ENCODE measurements at places on chromosomes 7 and 10.

- peak; percentile 70 for DNase-seq
Observed at GRCh38 chr7:75866489-75867389, 12.1 kb upstream of the RHBDD2 start.

GRCh38 chr10:66860376-66860945 lies 65.4 kb upstream of the LRRTM3 start:
- DNase-seq, result no peak

- DNase-seq, result no peak
Observed at GRCh38 chr7:134619627-134620331, 26.9 kb upstream of the BPGM start.

GRCh38 chr10:119136084-119136483 lies 29.4 kb downstream of the SFXN4 start:
- DNase-seq, result no peak

DNA sequence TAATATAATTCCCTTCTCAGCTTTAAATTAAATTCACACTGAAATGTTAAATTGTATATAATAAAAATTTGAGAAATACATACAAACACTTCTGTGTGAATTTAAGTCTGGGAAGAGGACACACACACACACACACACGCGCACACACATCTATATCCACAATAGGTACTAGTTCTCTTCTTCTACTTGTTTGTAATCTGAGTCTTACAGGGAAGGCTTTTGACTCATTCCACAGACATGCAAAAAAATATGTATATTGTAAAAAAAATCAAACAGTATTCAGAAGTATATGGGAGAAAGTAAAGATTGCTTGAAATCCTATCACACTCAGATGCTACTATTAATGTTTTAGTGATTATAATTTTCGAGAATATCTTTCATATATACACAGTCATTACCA lies 276.2 kb downstream of the MDFIC start:
- DNase-seq, result no peak

DNA sequence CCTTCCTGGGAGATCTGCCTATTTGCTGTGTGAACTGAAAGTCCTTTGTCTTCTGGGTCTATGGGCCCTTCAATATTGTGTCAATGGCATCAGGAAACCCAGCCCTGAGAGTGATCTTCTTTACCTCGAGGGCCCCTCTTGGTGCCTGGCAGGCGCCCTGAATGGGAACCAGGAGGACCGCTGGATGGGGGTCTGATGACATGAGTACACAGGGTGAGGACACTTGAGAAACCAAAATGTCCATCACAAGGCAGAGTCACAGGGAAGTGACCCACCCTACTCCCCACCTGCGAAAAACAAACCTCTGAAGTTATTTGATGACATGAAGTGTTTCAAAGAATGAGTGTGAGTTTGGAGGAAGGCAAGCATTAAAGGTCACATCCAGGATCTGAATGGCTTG lies 17.3 kb downstream of the SFTPA1 start:
- no peak for DNase-seq

GRCh38 chr10:91185239-91185875 lies 35.1 kb upstream of the PCGF5 start:
- no peak for DNase-seq

DNA sequence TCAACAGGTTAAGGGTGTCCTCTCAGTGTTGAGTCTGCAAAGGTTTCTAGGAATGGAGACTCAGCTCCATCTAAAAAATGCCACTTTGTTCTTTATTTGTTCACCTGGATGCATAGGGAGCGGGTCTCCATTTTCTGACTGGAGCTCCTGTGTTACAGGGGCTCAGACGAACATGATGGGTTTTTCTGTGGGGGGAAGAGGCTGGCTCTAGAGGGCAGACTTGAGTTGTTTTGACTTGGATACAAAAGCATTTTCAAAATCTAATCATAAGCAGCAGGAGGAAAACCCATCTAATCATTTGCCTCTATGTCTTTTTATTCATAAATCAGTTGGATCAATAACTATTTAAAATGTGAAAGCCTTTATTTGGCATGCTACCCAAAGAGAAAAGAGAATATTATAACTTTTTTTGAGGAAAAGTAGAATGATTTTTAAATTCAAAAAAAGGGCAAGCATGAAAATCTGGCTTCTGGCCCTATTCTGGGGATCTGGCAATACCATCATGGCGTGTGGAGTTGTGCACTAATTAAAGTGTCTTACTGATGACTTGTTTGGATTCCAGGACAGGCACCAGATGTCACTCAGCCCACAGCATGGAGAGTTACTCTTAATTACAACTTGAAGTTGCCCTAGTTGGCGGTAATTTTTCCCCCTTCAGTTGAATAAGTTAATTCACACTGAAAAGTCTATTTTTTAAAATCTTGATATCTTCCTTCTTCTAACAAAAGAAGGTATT lies 594.9 kb downstream of the REEP3 start:
- DNase-seq, result no peak

- DNase-seq, result no peak
Observed at GRCh38 chr7:71668572-71668971, 536.6 kb downstream of the GALNT17 start.

- no peak for DNase-seq
Observed at GRCh38 chr10:74841265-74841973, 15.0 kb downstream of the KAT6B start.

GRCh38 chr7:95501261-95501832 lies 15.6 kb downstream of the ASB4 start:
- DNase-seq, result no peak

DNA sequence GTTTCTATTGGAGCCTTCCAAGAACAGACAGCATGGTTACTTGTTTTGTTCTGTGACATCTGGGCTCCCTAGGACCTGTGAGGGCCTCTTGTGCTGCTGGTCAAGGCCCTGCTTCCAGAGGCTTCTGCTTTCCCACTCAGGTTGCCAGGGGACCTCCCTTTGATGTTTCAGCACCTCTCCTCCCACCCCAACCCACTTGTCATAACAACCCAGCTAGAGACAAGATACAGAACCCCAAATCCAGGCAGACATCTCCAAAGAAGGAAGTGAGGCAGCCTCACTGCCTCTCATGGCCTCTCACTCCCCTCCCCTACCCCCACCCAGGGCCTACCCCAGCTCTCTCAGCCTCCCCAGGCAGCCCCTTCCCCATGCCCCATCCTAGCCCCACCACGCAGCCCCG lies 11.3 kb downstream of the NFKB2 start:
- no peak for DNase-seq

DNA sequence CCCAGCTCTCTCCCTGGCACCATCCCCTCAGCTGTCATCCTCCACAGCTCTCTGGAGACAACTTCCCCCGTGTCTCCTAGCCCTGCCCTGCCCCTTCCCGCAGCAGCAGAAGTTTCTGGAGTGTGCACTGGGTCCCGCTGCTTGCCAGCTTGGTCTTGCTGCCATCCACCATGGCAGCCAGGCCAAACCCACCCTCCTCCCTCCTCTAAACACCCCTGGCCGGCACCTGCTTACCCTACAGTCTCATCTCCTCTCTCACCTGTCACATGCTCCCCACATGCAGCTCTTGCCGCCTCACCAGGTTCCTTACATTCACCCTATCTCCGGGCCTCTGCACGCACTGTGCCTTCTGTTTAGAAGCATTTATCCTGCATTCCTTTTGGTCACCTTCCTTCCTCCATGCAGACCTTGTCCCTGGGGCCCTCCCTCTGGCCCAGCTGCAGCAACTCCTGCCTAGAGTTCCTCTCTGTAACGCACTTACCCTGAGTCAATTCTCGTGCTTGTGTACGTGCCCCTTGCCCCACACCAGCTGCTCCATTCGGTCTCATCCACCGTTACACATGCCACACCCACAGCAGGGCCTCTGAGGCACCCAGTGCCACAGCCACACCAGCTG lies 93.9 kb upstream of the RET start:
- no peak for DNase-seq

GRCh38 chr7:38574086-38574485 lies 57.1 kb downstream of the AMPH start:
- no peak for DNase-seq

Measured in left lobe of liver (tissue), 2 donors.